ENCODE measurements at places on chromosomes 2 and 18. TPM values are rescaled to one million over a fixed set of nuclear protein-coding genes. Genes with fewer than 3 reads are reported as not detected.

The GPR155 gene
- total RNA-seq: 4.3 TPM

- no peaks in the 10 kb centered on the region for H3K4me1 ChIP-seq
- H3K27ac ChIP-seq: no peak overlapping the region
- H3K27me3 ChIP-seq: no peaks in the 10 kb centered on the region
- no peak for DNase-seq
- H3K36me3 ChIP-seq: no peaks in the 10 kb centered on the region
- no peak overlapping the region for H3K4me3 ChIP-seq
These were observed 35.4 kb downstream of the B4GALT6 start for GRCh38 chr18:31648966-31649429.

DNA sequence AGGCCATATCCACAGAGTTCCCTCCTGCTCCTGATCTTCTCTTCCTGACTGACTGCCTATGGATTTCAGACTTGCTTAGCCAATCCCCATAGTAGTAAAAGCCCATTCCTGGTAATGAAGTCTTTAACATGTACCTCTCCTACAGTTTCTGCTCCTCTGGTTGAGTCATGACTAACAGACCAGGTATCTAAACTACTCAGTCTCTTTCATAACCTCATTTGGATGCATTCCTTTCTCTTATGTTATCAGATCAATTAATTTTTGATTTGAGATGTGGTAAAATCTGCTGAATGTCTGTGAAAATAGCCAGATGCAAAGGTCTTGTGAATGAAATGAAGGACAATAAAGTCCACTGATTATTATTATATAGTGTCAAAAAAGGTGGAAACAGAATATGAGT is 198.0 kb downstream of the NBAS start:
- H3K4me1 ChIP-seq: no peaks in the 10 kb centered on the region
- DNase-seq: no peak
- H3K4me3 ChIP-seq: no peak overlapping the region
- no peak overlapping the region for H3K27ac ChIP-seq

DNA sequence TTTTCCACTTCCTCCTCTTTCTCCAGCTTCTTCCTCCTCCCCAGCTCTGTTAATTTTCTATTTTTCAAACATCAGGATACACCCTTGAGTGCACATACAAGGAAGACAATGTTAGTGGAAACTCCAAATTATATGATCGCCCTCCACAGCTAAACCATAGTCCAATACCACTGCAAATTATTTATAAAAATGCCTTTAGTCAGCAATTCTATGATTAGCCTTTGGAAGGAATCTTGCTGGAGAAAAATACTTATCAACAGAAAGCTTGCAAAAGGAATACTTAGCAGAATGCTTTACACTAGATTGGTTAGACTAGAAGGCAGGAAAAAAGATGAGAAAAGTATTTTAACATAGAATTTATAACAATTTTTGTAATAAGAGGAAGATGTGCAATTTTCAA is 178.9 kb downstream of the FAM124B start:
- no peaks in the 10 kb centered on the region for H3K27me3 ChIP-seq
- no peak for DNase-seq
- H3K36me3 ChIP-seq: no peaks in the 10 kb centered on the region
- no peak overlapping the region for H3K4me3 ChIP-seq

The C2orf81 gene
- total RNA-seq: 1.3 TPM

- H3K4me3 ChIP-seq: no peak overlapping the region
- H3K27me3 ChIP-seq: no peaks in the 10 kb centered on the region
- no peaks in the 10 kb centered on the region for H3K36me3 ChIP-seq
- DNase-seq: no peak
- H3K4me1 ChIP-seq: no peaks in the 10 kb centered on the region
These were observed 271.0 kb downstream of the TNS1 start for GRCh38 chr2:217731805-217732204.

The RSAD2 gene
- total RNA-seq: 4.8 TPM

The FOSL2 gene
- total RNA-seq: 106 TPM

The SCYGR4 gene
- total RNA-seq: not detected

- H3K27me3 ChIP-seq: no peaks in the 10 kb centered on the region
- no peaks in the 10 kb centered on the region for H3K4me1 ChIP-seq
- no peak for DNase-seq
- H3K36me3 ChIP-seq: no peaks in the 10 kb centered on the region
- no peak overlapping the region for H3K4me3 ChIP-seq
- H3K27ac ChIP-seq: no peak overlapping the region
These were observed 3.4 kb upstream of the ASNSD1 start for GRCh38 chr2:189657867-189658266.

DNA sequence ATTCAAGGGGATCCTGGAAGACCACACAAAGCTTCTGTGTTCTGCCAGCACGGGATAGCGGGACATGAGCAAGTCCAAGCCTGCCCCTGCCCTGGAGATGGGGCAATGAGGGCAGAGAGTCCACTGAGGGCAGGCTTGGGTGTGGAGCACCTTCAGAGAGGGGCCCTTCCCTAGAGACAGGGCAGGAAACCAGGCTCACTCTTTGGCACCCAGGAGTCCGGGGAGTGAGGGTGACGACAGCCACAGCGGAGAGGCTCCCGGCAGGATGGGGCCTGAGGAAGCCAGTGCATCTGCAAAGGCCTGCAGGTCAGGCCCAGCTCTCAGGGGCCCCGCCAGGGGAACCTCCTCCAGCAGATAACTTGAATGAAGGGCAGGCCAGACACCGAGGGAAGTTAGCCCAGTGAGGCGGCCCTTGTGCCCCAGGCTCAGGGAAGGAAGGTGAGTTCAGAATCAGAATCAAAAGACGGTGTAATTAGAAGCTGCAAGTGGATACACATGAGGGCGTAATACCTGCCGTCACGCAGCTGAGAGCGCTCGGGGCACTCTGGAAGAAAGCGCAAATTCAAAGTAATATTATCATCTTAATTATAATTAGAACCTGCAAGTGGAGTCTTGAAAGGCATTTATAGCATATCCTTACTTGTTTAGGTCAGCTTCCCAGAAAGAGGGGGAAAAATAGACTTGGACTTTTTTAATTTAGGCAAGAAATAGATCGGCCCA is 142.6 kb upstream of the LGALSL start:
- H3K27me3 ChIP-seq: no peaks in the 10 kb centered on the region
- H3K4me1 ChIP-seq: no peaks in the 10 kb centered on the region
- no peaks in the 10 kb centered on the region for H3K36me3 ChIP-seq
- DNase-seq: peak; percentile 85
- H3K4me3 ChIP-seq: no peak overlapping the region

DNA sequence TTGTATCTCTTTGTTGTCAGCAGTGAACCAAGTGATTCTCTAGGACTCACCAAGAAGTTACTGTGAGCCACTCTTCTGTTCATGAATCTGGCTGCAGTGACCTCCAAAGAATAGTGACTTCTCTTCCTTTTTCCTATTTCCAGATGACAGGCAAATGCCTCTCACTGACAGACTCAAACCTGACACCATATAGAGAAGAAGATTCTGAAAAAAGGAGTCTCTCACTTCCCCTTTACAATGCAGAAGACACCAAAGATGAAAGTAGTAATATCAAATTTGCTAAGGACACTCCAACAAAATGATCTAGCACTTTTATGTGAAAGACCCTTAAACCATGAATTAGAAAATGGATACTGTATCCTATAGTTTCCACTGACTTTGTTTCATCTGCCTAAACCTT is 44.4 kb upstream of the SETBP1 start:
- no peak for DNase-seq
- H3K27ac ChIP-seq: no peak overlapping the region
- H3K4me1 ChIP-seq: no peaks in the 10 kb centered on the region
- H3K36me3 ChIP-seq: no peaks in the 10 kb centered on the region

The NT5C1B gene
- not detected for total RNA-seq

GRCh38 chr2:234474654-234475053 is 22.2 kb downstream of the ARL4C start:
- H3K36me3 ChIP-seq: no peaks in the 10 kb centered on the region
- no peak overlapping the region for H3K4me3 ChIP-seq
- DNase-seq: no peak
- no peaks in the 10 kb centered on the region for H3K4me1 ChIP-seq

GRCh38 chr2:236380051-236380612 is 115.9 kb upstream of the ASB18 start:
- DNase-seq: no peak
- no peak overlapping the region for H3K4me3 ChIP-seq
- H3K27me3 ChIP-seq: no peaks in the 10 kb centered on the region
- no peaks in the 10 kb centered on the region for H3K36me3 ChIP-seq

GRCh38 chr2:25285265-25286024 is 56.3 kb downstream of the DNMT3A start:
- DNase-seq: no peak
- H3K27me3 ChIP-seq: no peaks in the 10 kb centered on the region
- no peaks in the 10 kb centered on the region for H3K36me3 ChIP-seq
- peak overlapping the region; percentile 61 for H3K27ac ChIP-seq
- no peaks in the 10 kb centered on the region for H3K4me1 ChIP-seq

GRCh38 chr18:36297417-36298125 is at the start of gene FHOD3:
Gene FHOD3 (plus strand): TSS chr18:36297713. CDS start chr18:36297836, 123 bp downstream.
- H3K4me1 ChIP-seq: no peaks in the 10 kb centered on the region
- no peaks in the 10 kb centered on the region for H3K36me3 ChIP-seq
- H3K27ac ChIP-seq: peak within 1 kb of the TSS; percentile 65
- peak within 1 kb of the TSS; percentile 73 for H3K4me3 ChIP-seq

DNA sequence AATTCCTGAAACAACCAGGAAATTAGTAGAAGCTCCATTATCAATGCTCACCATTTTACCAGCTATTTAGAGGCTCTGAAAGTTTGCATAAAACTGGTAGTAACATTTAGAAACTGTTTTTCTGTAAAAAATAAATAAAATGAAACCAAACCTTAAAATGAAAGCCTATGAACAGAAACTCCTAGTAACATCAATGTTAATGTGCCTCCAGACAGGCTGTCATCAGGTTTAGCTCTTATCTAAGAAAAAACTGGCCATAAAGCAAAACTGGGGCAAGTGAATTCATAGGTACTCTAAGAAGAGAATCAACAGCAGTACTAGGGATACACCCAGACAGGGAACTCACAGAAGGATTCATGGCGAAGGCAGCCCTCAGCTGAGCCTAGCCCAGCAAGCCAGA is 8.0 kb downstream of the E2F6 start:
- DNase-seq: no peak
- H3K27ac ChIP-seq: no peak overlapping the region

GRCh38 chr18:35688757-35689156 is 107.2 kb downstream of the GALNT1 start:
- no peaks in the 10 kb centered on the region for H3K27me3 ChIP-seq
- H3K4me3 ChIP-seq: no peak overlapping the region
- DNase-seq: no peak
- no peak overlapping the region for H3K27ac ChIP-seq

DNA sequence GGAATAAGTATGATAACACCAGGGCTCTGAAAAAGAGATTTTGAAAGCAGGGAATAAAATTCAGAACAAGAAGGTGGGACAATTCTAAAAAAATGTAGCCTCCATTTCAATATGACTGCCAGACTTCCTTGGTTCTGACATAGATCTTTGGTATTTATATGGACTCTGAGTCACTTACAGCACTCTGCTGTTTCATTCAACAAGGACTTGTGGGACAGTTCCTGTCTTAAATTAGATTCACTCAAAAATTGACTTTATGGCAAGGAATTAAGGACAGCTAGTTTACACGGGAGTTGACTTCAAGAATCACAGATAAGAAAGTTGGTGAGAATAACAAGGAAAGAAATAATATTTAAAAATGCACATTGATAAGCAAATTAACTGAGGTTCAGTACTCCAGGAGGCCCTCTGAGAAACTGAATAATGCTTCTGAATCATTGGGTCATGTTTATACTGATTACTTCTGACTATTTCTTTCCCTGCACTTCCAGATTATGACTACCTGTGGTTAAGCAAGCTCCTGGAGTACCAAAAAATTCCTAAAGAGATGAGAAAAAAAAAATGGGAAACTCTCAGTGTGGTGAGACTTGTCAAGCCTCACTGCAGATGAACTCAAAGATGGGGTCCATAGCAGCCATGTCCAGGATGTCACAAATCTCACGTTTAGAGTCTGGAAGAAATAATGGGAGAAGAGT is 828.3 kb upstream of the PIK3C3 start:
- no peaks in the 10 kb centered on the region for H3K27me3 ChIP-seq
- H3K36me3 ChIP-seq: no peaks in the 10 kb centered on the region
- H3K4me1 ChIP-seq: no peaks in the 10 kb centered on the region
- no peak for DNase-seq
- H3K4me3 ChIP-seq: no peak overlapping the region
- no peak overlapping the region for H3K27ac ChIP-seq

GRCh38 chr2:45141883-45142866 is 132.9 kb upstream of the SIX2 start:
- peaks cover 13% of the 10 kb centered on the region for H3K27me3 ChIP-seq
- no peak overlapping the region for H3K4me3 ChIP-seq
- H3K27ac ChIP-seq: no peak overlapping the region
- H3K4me1 ChIP-seq: no peaks in the 10 kb centered on the region

GRCh38 chr2:226649871-226650660 is 149.6 kb downstream of the IRS1 start:
- no peaks in the 10 kb centered on the region for H3K36me3 ChIP-seq
- H3K27ac ChIP-seq: peak overlapping the region; percentile 86
- H3K4me3 ChIP-seq: no peak overlapping the region
- peak; percentile 88 for DNase-seq

DNA sequence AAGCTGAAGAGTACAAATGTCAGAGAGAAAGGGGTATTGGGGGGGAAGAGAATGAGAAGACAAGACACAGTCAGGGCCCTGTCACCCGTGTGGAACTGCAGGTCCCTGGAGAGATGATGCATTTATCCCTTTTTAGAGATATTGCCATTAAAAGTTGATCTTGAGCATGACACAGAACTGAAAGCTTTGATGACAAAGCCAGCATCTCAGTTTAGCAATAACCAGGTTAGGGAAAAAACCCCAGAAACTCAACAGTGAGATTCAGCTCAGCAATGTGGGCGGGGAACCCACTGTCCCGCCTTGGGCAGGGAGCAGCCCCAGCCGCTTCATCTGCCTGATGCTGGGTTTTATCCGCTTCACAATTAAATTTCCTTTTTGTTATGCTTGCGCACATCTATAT is 181.1 kb downstream of the NEDD4L start:
- H3K27me3 ChIP-seq: no peaks in the 10 kb centered on the region
- H3K36me3 ChIP-seq: no peaks in the 10 kb centered on the region
- DNase-seq: no peak
- no peak overlapping the region for H3K4me3 ChIP-seq
- peaks cover 16% of the 10 kb centered on the region for H3K4me1 ChIP-seq
- peak overlapping the region; percentile 96 for H3K27ac ChIP-seq

The REG3G gene
- total RNA-seq: not detected

DNA sequence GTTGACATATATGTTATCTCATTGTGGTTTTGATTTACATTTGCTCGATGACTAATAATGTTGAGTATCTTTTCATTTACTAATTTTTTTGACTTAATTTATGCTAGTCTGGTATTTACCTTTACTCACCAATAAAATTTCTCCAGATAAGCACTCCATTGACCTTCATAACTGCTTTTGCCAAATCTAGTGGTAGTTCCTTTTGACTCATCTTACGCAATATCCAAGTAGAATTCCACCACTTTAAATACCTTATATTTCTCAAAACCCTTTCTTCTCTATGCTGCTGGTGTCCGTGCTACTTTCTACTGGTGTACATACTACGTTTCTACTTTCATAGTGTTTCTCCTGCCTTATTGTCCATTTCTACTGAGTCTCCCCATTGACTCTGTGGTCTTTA is 407.6 kb upstream of the SPHKAP start:
- DNase-seq: no peak
- no peaks in the 10 kb centered on the region for H3K4me1 ChIP-seq
- H3K27me3 ChIP-seq: no peaks in the 10 kb centered on the region
- no peak overlapping the region for H3K27ac ChIP-seq
- H3K36me3 ChIP-seq: no peaks in the 10 kb centered on the region

Data from breast epithelium (tissue), 4 donors.